Fibroblast of skin of right quadriceps (primary cell): ENCODE measurements at places on chromosomes 16 and 17.

DNA sequence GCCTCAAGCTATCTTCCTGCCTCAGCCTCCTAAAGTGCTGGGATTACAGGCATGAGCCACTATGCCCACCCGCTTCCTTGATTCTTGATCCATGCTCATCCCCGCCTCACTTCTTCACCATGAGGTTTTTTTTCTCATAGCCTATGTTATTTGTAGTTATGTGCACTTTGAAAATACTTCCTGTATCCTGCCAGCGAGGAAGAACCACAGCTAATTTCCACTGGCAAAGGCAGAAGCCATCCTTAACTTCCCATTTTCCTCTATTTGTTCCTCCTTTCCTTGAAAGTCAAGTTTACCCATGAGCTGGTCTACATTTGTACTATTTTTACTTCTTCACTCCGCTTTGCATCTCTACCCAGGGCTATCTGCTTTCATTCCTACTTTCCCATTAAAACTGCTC, 189.7 kb upstream of the ZFHX3 start:
- no peak for DNase-seq

- no peak for DNase-seq
These were observed 17.6 kb downstream of the ATPAF2 start for GRCh38 chr17:18021372-18021771.

DNA sequence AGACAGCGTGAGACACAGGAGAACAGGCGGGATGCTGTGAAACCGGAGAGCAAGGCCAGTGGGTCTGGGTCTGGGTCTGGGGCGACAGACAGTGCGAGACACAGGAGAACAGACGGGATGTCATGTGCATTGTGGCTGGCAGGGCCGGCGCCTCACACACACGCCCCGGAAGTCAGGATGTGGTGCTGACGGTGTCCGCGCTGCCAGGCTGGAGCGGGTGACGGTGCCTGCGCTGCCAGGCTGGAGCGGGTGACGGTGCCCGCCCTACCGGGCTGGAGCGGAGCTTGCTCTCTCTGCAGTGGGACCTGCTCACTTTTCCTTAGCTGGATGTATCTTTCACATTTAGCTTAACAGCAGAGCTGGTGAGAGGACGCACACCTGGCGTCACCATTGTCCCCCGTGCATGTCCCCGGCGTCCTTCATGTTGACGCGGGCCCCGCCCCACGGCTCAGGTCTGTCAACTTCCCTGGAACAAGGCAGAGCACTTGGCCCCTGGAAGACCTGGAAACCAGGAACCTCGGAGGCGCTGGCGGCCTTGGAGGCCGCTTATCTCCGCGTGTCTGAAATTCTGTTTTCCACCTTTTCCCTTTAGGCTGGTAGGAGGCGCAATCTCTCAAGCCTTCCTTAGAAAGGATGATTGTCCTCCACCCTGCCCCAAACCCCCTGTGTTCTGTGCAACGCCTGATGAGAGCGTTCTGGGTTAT, 43.0 kb upstream of the ZNF750 start:
- no peak for DNase-seq

DNA sequence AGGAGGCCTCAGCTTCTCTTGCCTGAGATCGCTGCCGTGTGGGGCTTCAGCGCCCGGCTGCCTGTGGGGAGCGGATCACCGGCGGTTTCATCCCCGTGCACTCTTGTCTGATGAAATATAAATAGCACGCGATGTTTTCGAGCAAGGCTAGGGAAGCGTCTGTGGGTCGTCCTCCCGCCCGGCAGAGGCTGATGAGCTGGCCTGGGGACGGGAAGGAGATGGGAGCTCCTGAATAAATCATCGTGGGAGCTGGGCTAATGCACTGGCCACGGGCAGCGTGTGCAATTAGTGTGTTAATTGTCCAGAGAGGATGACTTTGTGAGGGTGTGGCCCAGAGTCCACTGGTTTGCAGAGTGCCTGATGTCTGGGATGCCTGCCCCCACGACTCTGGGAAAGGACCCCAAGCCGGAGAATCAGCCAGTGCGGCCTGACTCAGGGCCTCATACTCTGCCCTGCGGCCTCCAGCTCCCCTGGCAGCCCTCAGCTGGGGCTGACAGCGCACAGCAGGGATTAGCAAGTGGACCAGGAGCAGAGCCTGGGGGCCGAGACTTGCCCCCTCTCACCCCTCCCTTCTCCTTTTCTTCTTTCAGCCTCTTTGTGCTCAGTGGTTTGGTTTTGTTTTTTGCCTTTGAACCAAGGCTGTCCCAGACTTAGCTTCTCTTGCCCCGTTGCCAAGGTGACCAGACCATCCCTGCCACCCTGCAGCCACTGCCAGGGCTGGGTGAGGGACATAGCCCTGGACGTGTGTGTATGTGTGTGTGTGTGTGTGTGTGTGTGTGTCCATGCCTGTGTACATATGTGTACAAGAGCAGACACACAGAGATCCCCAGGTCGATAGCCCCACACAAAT, 21.4 kb downstream of the KCNJ12 start:
- DNase-seq, result peak; percentile 49

- DNase-seq, result peak; percentile 52
These were observed 46.5 kb downstream of the TEX2 start for GRCh38 chr17:64216338-64217248.

DNA sequence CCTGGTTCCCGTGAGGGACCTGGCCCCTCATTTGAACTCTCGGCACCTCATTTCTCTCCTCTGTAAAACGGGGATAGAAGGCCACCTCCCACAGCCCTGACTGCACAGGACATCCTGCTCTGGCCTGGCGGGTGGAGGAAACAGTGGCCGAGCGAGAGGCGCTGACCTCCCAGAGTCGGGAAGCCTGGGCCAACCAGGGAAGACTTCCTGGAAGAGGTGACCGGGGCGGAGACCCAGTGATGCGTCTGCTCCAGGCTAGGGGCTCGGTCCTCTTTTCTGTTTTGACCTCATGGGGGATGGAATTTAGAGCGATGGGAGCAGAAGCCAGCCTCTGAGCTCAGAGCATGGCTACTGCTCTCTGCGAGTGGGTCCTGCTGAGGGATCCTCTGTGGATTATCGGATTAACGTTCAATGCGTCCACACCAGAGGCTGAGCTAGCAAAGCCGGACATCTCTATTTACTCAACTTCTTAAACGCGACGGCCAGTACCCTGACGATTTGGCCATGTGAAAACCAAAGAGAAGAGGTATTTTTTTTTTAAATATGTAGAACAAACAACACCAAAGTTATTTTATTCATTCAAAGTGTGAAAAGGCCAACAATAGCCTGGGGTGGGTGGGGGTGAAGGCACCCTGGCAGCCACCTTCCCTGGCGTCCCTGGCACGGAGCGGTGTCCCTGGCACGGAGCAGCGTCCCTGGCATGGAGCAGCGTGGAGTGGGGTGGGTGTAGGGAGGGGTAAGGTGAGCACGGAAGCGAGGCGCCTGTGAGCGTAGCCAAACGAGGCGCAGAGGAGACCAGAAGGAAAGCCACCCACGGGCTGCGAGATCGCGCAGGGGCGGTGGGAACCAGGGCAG, 9.2 kb upstream of the MSLN start:
- no peak for DNase-seq
